ENCODE measurements at places on chromosomes 6 and 20.

GRCh38 chr6:24493945-24494820, 586 bp upstream of the ALDH5A1 start:
- DNase-seq, result no peak

GRCh38 chr20:2337142-2337541, 41.3 kb downstream of the TGM3 start:
- no peak for DNase-seq

DNA sequence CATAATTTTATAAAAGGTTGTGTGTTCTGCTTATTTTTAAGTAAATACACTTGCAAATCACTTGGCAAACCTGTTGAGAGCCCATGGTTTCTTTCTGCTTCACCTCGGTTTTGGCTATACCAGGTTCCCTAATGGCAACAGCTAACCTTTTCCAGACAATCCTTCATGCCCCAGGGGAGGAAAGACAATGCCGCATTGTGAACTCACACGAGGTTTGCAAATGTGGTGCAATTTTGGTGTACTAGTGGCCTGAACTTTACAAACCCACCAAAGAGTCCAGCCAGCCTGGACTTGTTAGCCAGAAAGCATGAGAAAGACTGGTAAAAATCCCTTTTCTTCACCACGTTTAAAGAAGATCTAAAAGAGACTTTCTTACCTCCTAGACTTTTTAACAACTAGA, 84.8 kb upstream of the SOX4 start:
- DNase-seq, result no peak

DNA sequence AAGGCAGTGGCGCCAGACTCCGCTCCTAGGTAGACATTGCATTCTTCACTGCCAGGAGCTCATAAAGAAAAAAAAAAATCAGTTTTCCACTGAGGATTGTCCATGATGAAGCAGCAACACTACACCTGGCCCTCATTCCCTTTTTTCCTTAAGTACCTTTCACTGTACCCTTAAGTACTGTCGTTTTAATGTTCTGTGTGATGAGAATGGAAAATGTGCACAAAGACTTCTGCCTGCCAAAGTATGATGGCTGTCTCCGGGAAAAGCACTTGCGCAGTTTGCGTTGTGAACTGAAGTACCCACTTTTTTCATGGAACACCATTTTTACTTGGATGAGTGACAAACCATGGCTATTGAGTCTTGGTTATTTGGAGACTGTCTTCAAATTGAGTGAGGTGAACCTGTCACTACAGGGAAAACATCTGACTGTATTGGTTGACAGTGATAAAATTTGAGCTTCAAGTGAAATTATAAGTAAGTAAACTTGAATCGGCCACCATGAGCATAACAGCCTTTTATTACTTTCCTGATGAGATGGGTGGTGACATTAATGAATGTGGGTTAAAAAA, 104.8 kb downstream of the NCOA3 start:
- DNase-seq, result no peak

DNA sequence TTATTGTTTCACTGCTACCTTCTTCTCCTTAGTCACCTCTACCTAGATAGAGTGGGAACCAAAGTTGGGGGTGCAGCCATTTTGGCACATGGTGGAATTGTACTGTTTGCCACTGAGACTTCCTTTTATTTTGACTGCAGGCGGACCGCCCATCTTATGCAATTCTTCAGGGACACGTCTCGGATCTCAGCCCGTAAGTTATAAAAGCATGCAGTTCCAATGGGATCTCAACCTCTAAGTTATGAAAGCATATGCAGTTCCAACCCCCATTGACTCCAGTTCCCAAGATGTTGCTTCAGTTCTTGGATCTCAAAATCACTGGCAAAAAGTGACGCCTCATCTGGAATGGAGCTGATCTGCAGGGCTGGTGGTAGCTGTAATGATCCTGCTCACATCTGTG, 41.2 kb upstream of the CDH4 start:
- DNase-seq, result no peak

GRCh38 chr6:111096246-111096645, 8.9 kb downstream of the SLC16A10 start:
- no peak for DNase-seq

DNA sequence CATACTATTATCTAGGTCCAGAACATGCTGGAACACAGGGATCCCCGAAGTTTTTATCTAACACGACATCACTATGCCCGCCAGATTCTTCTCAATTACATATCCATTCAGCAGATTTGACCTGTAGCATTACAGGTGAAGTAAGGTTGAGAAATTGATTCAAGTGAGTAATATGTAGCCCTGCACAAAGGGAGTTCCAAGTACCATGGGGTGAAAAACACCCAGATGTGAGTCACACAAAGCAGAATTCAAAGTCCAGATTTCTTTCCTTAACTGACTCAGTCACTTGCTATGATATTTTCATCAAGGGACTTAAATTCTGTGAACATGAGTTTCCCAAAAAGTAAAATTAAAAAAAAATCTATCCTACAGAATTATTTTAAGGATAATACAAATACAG, 655.4 kb upstream of the PTCHD4 start:
- DNase-seq, result no peak

DNA sequence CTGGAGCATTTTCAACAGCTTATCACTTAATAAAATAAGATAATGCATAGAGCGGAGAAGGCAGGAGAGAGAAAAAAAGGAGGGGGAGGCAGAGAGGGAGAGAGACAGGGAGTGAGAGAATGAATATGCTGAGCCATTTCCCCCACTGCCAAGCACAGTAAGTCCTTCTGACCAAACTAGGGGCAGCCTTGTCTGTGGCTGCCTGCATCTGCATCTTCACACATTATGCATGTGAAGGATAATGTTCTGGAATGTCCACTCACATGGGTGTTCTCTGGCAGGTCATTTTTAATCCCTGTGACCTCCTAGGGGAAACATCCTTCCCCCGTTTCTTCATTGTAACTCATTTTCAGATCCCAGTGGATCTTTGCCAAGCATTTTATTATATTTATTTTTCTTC, 269.3 kb downstream of the FOXA2 start:
- DNase-seq, result no peak

DNA sequence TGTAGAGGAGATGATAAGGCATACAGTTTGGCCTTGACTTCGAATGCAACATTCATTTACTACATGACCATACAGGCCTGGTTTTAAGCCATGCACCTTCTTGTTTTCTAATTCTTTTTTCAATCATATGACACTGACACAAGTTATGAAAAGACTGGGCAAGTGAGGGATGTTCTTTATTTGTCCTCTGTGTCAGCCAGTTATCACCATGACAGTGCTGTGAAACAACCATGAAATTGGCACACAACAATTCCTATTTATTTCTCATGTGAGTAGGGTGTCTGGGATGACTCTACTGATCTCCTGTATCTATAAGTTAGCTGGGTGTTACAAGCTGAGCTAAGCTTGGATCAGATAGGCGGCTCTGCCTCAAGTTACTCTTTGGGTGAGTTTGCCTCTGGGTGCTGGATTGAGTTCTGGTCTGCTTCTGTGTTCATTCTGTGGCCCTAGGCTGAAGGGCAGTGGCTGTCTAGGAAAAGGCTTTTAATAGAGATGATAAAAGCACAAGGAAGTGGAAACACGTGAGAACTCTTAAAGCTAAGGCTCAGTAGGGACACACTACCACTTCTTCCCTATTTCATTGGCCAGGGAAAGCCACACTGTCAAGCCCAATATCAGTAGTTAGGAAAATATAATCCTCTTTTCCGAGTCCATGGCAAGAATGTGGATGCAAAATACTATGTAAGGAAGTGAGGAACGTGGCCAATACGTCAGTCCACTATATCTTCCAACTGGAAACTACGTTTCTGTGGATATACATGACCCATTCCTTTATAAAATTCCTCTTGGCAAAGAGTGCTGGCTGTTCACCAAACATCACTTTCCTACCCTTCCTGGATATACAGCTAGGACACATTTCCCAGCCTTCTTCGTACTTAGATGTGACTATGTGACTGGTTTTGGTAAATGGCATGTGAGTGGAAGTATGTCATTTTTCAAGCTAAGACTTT, 126.2 kb upstream of the RNF24 start:
- no peak for DNase-seq

GRCh38 chr6:44733126-44733525, 345.6 kb downstream of the CDC5L start:
- no peak for DNase-seq

GRCh38 chr6:122140031-122140430, 259.4 kb upstream of the HSF2 start:
- DNase-seq, result no peak

DNA sequence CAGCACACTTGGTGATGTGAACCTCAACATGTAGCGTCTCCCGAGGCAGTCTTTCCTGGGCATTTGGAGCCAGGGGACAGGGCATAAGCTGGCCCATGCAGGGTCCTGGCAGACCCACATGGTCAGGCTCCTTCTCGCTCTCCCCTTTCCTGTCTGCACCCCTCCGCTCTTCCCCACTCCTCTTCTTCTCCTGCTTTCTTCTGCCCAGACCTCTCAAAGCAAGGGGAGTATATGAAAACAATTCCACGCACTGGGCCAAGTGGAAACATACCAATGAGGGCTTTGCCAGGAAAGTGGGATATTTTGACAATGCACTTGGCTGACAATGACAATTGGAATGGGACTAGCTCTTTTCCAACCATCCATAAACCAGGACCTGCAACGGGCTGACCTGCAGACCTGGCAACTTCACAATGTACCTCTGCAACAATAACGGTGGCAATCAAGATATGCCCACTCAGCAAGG, 58.9 kb upstream of the TRAF3IP2 start:
- no peak for DNase-seq

- no peak for DNase-seq
These were observed 25.7 kb upstream of the HINT3 start for GRCh38 chr6:125930765-125931418.

GRCh38 chr6:101878554-101879276, 485.2 kb downstream of the GRIK2 start:
- DNase-seq, result no peak

GRCh38 chr6:43707767-43708166, 20.2 kb upstream of the MRPS18A start:
- DNase-seq, result no peak

- DNase-seq, result no peak
These were observed 28.2 kb downstream of the POPDC3 start for GRCh38 chr6:105151644-105152043.

DNA sequence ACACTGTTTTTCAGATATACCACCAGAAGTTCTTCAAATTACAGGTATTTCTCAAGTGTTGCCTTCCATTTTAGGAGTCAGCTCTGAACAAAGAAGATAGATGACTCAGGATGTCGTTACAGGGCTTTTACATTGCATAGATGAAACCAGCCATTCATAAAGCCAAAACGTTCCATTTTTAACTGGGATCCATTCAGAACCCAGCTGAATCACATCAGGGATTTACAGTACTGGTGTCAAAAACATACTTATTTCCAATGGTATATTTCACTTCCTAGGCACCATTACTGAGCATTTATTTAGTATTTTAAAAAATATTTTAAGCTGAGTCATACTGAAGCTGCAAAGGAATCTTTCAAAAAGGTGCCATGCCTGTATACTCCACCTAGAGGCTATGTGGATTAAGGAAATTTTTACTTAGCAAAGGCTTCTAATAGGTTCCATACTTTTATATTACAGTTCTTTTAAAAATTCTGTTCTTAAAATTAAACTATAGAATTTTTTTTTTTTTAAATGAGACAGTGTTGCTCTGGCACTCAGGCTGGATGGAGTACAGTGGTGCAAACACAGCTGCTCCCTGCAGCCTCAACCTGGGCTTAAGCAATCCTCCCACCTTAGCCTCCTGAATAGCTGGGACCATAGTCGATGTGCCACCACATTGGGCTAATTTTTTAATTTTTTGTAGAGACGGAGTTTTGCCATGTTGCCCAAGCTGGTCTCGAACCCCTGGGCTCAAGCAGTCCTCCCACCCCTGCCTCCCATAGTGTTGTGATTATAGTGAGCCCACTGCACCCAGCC, 2.6 kb downstream of the ASF1A start:
- peak; percentile 45 for DNase-seq

- no peak for DNase-seq
These were observed 22.8 kb downstream of the FAM120B start for GRCh38 chr6:170329321-170329720.

GRCh38 chr6:466564-466963, 75.0 kb downstream of the IRF4 start:
- no peak for DNase-seq

DNA sequence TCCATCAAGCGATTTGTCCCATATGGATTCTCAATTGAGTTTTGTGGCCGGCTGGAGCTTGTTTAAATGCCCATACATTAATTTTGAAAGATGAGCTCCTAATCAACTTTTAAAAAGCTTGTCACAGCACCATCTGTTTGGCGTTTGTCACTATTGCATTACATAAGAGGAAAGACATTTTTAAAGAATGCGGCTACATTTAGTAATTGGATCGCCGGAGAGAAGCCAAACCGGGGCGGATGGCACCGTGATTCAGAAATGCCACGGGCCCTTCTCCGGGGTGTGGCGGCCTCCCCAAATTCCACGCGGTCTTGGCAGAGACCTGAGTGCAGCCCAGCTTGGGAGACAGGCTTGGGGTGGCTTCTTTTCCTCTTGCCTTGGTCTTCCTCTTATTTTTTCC, 67.7 kb upstream of the ZNFX1 start:
- no peak for DNase-seq

DNA sequence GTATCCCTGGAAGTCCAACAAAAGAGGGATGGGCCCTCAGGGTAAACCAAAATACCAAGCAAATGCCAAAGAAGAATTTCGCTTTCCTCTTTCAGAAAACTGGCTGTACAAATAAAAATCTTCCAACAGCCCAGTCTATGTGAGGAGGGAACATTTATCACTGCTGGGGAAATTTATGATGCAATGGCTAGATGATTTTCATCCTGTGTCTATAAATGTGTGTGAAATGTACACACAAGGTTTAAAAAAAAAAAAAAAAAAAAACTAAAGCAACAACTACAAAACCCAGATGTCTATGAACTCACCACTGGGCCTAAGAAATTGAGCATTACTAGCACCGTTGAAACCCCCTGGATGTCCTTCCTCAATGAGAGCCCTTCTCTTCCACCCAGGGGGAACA, 68.7 kb upstream of the SLC4A11 start:
- no peak for DNase-seq
